NCI-H187 treated with DMSO at 0.1 percent for 48 hours (cell line): ENCODE measurements at places on chromosomes 11 and 22.

DNA sequence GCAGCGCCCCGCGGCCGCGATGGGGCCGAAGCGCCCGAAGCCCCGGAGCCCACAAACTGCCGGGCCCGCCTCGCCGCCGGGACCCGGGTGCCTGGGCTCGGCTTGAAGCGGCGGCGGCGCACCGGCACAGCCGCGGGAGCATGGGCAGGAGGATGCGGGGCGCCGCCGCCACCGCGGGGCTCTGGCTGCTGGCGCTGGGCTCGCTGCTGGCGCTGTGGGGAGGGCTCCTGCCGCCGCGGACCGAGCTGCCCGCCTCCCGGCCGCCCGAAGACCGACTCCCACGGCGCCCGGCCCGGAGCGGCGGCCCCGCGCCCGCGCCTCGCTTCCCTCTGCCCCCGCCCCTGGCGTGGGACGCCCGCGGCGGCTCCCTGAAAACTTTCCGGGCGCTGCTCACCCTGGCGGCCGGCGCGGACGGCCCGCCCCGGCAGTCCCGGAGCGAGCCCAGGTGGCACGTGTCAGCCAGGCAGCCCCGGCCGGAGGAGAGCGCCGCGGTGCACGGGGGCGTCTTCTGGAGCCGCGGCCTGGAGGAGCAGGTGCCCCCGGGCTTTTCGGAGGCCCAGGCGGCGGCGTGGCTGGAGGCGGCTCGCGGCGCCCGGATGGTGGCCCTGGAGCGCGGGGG, 346 bp downstream of the FJX1 start:
- DNase-seq, result no peak

GRCh38 chr11:46247659-46248058, 29.8 kb upstream of the CREB3L1 start:
- DNase-seq, result peak; percentile 46

GRCh38 chr22:42367980-42368378, 64.2 kb downstream of the NFAM1 start:
- DNase-seq, result no peak

DNA sequence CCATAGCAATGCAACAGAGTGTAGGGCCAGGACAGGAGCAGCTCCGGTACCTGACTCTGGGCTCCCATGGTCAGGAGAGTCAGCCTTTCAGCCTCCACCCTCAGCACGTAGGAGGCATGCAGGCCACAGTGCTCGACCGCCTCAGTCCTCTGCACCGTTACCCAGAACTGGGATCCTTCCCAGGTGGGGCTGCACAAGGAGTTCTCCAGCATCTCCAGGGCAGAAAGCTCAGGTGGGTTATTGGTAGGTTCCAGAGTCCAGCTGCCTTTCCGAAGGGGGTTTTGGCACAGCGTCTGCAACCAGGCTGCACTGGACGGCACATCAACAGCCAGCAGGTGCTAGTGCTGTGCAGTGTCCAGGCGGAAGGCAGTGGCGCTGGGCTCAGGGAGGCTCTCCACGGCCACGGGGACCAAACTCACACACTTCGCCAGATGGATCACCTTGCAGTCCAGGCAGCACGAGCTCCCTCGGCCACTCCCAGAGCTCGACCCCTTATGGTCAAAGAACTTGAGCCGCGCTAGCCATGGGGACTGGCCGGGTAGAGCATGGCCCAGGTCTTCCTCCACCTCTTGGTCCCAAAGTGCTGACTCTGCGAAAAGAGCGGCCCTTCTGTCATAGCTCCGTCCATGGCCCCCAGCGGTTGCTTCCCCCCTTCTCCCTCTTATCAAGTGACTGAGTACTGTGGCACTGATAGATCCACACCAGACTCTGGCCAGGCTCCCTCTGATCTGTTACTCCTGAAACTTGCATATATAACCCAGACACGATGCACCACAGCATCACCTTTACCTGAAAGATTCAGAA, 6.9 kb upstream of the PHOX2A start:
- DNase-seq, result no peak

DNA sequence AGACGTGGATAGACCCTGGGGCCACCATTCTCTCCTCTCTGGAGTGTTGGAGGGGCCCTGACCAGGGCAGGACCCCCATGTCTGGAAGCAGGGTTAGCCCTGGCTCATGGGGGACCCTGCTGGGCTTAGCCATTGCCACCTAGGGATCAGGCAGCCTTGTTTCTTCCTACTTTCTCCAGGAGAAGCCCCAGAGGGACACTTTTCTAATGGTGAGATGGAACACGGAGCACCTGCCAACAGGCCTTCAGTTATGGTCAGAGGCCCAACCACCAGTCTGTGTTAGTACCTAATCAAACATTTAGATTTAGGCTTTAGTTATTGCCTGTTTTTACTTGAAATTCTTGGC, 1.9 kb upstream of the C22orf39 start:
- DNase-seq, result no peak

GRCh38 chr11:104465321-104465720, 301.4 kb upstream of the PDGFD start:
- no peak for DNase-seq

DNA sequence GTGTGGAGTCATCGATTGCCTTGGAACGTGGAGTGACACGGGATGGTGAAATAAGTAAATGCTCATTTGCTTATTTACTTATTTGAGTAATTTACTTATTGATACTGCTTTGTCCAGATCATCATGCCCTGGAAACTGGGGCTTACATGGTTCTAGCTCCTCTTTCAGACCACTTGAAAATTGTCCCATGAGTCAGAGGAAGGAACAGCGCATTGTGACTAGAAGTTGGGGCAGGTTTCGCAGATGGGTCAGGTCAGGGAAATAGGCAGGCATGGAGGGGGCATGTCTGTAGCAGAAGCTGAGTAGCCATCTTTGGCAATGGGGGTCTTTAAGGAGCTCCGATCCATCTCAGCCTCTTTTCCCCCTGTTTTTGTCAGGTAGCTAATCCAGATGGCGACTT, 104.2 kb upstream of the SORL1-AS1 start:
- DNase-seq, result no peak

DNA sequence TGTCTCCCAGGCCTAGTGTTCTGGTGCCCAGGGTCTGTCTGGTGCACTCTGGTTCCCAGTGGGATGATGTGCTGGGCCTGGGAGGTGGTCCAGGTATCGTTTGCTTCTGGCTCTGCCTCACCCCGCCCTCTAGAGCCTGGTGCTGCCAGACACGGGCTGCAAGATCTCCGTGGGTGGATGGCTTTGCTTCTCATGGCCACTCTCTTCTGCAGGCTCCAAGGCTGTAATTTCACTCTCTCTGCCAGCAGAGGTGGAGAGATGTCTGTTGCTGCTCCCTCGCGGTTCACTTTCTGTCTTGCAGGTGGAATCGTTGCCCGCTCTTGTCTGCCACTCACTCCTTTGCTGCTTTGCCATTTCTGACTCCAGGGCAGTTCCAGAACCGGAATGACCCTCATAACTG, 13.4 kb downstream of the NADSYN1 start:
- no peak for DNase-seq

- no peak for DNase-seq
Observed at GRCh38 chr22:32874976-32875375, 73.5 kb downstream of the TIMP3 start.

- DNase-seq, result no peak
Observed at GRCh38 chr11:106988151-106989077, 29.9 kb downstream of the GUCY1A2 start.

DNA sequence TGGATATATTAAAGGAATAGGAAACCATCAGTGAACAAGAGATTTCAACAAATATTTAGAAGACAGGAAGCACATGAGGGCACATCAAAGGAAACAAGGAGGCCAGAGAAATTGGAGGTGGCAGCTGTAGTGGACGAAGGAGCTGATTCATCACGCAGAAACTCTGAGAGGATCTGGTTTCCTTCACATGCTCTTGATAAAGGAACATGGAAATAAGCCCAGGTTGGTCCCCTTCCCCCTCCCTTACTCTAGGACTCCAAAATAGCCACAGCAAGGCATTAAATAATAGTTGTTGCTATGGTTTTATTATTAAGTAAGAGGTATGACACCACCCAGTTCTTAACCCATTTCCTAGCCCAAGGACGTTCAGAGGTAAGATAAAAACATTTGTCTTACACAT, 11.3 kb downstream of the IZUMO1R start:
- DNase-seq, result no peak

DNA sequence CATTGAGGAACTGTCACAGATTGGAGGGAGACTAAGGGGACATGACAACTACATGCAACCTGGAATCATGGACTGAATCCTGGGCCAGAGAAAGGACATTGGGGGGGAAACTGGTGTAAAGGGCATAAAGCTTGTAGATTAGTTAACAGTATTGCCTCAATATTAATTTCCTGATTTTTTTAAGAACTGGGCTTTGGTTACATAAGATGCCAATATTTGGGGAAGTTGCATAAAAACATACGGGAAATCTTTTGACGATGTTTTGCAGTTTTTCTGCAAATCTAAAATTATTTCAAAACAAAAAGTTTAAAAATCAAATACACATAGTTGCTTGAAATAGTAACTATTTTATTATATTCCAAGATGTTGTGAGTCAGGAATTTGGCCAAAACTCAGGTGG, 2.9 kb upstream of the FOLR3 start:
- no peak for DNase-seq

DNA sequence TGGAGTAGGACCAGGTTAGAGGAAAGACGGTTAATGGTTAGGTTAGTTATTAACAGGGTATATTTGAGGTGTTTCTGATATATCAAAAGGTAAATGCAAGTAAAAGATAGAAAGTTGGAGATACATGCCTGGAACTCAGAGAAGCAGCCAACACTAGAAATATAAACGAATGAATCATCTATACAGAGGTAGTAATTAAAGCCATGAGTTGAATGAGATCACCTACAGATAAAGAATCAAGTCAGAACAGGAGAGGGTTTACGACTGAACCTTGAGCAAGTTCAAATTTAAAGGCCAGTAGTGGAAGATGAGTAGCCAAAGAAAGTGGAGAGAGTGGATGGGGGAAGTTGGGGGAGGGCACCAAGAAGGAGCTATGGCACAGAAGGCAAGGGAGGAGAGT, 73.9 kb downstream of the SPON1 start:
- no peak for DNase-seq

- DNase-seq, result no peak
Observed at GRCh38 chr11:61814247-61814957, 2.4 kb downstream of the FADS1 start.

- no peak for DNase-seq
Observed at GRCh38 chr11:83436855-83437254, 150.7 kb upstream of the CCDC90B start.

- DNase-seq, result no peak
Observed at GRCh38 chr11:118207079-118207478, 17.7 kb downstream of the JAML start.

GRCh38 chr11:69186316-69187260, 30.9 kb downstream of the SMIM38 start:
- DNase-seq, result no peak

- DNase-seq, result no peak
Observed at GRCh38 chr11:63551091-63551888, 11.9 kb downstream of the PLAAT2 start.

- DNase-seq, result no peak
Observed at GRCh38 chr11:39786682-39787081, 1672.8 kb downstream of the LRRC4C start.

- no peak for DNase-seq
Observed at GRCh38 chr22:49929211-49929979, 11.0 kb downstream of the CRELD2 start.

- no peak for DNase-seq
Observed at GRCh38 chr11:36390963-36391471, 94.9 kb downstream of the PRR5L start.

GRCh38 chr11:57764972-57765371, 3.4 kb downstream of the CTNND1 start:
- DNase-seq, result no peak

DNA sequence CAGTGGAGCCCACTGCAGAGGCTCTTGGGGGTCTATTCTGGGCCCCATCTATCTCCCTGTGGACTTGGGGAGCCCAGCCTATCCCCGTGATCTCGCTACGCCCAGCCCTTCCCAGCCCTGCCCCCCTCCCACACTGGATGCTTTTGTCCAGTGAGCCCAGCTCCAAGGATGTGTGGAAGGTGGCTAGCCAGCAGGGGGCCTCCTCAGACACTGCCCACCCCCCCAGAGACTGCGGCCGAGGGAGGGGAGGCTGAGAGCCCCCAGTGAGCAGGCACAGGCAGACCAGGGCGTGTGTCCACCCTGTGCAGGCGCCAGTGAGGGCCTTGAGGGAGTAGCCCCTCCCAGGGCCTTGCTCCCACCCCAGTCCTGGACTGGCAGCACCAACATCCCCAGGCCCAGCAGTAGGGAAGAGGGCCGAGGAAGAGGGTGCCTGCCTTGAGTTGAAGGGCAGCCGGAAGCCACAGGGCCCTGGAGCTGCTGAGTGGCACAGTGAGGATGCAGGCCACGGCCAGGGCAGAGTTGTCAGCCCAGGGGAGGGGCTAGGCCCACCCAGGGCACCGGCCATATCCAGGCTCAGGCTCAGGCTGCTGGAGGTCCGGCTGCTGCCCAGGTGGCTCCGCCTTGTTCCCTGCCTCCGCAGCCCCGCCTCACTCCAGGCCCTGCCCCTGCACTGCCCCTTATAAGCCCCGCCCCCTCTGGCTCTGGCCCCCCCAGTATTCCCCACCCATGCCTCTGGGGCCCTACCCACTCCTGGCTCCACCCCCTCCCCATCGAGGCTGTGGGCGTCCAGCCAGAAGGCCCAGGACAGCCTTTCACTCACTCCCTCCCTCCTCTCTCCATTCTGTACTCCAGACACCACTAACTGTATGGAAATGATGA, 28.0 kb downstream of the MOB2 start:
- DNase-seq, result peak; percentile 22

DNA sequence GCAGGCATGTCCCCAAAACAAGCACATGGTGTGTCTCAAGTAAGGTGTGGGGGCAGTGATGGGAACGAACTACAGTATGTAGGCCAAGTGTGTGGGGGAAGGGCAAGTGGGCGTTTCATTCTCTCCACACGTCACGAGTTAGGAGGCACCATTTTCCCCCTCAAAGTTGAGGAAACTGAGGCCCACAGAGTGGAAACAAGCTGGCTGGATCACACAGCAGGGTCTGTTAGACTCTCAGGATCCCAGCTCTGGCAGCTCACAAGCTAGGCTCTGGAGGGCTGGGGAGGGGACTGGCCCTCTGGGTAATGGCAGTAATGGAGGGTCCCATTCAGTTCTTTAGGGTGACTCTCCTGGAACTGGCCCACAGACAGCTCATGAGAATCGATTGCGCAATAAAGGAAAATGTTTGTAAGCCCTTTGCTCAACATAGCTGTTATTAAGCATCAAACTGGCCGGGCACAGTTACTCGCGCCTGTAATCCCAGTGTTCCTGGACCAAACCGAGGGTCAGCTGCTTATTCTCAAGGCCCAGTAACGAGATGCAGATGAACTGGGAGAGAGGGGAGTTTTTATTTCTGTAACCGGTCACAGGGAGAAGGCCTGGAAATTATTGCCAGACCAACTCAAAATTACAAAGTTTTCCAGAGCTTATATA, 24.1 kb upstream of the TUB start:
- no peak for DNase-seq
